ENCODE measurements at places on chromosomes 11 and 22.

DNA sequence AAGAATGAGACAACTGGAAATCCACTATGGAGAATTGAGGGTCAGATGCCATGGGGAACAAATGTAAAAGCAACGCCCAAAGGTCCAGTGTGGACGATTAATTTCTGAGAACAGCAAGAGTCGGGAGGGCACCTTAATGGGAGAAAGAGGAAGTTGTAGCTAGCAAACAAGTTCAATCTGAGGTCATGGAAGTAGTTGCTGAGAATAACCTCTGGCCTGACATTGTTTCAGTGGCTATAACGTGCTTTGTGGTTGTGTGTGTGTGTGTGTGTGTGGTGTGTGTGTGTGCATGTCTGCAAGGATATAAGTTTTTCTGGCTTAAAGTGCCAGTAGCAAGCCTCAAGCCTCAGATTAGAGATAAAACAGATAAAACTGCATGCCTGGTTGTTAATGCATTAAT lies 1630.1 kb upstream of the TENM4 start:
- DNase-seq, result no peak

DNA sequence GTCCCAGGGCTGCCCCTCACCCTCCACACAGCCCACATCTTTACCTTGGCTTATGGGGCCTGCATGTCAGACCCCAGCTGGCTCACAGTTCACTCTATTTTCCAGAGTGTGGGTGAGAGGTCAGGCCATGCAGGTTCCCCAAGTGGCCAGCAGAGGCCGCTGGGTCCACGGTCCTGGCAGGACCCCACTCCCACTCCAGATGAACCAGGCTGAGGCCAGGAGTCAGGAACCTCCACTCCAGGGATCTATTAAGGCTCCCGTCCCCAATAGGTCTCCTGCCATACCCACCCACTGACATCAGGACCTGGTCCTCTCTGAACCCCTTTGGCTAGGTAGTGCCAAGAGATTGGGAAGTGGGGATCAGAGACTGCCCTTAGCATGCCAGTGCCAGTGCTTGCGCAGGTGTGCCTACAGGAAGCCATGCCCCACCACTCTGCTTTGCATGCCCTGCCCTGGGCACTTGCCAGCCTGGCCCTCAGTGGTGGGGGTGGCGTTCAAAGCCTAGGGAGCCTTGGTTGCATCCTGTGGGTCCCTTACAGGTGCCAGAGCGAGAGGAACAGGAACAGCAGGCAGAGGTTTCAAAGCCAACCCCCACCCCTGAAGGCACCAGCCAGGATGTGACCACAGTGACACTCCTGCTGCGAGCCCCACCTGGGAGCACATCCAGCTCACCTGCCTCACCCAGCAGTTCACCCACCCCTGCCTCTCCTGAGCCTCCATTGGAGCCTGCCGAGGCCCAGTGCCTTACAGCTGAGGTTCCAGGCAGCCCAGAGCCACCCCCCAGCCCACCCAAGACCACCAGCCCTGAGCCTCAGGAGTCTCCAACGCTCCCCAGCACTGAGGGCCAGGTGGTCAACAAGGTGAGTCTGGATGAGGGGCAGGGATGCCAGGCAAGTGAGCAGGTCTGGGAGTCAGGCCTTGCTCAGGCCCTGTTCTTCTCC lies 8.3 kb downstream of the SMTN start:
- no peak for DNase-seq

- DNase-seq, result no peak
Observed at GRCh38 chr11:19680829-19681368, 31.7 kb upstream of the NAV2 start.

- no peak for DNase-seq
Observed at GRCh38 chr11:39268176-39268690, 2191.2 kb downstream of the LRRC4C start.

GRCh38 chr22:50218153-50218995 lies 17.6 kb downstream of the SELENOO start:
- peak; percentile 20 for DNase-seq

DNA sequence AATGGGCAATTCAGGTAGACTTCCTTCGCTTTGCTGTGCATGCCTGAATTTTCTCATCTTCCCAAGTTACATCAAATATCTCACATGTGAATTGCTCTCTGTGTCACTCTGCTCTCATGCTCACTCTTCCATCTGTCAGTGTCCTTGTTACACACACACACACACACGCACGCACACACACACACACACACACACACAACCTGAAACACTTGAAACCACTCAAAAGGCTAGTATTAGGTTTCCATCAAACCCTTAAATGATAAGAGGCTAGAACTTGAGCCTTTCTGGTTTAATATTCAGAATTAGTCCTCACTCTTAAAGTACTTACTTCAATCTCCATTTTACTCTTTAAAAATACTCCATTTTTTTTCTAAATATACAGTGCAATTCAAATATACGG lies 282.4 kb downstream of the C11orf87 start:
- DNase-seq, result no peak

GRCh38 chr11:36177836-36178235 lies 111.4 kb downstream of the COMMD9 start:
- no peak for DNase-seq

DNA sequence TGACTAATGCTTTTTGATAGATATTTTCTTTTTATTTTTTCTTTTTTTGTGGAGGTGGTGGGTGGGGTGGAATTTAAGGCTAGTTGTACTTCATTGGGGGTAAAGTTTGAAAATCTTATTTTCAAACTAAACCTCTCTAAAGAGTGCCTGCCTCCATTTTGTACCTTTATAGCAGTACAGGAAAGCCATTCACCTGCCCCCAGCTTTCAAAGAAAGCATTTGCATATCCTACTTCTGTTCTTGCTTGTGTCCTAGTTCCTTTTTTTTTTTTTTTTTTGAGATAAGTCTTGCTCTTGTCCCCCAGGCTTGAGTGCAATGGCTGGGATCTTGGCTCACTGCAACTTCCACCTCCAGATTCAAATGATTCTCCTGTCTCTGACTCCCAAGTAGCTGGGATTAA lies 766.2 kb upstream of the LRRC4C start:
- no peak for DNase-seq

GRCh38 chr11:14320020-14320419 lies 39.0 kb downstream of the RRAS2 start:
- peak; percentile 9 for DNase-seq

DNA sequence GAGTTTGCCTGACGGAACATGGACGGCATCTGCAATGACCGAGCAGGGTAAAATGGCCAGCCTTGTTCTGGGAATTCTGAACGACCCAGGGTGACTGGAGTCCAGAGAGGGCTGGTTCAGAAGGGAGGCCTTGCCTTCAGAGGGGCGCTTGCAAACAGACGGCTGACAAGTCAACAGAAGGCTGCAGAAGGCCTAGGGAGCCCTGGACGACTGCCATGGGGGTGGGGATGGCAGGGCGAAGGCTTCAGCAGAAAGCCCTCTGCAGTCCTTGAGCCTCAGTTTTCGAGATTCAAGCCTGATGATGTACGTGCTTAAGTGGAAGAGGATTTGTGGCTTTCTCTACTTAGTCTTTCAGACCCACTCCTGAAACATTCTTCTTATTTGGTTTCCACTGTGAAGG lies 117.1 kb upstream of the TBCEL start:
- DNase-seq, result no peak

DNA sequence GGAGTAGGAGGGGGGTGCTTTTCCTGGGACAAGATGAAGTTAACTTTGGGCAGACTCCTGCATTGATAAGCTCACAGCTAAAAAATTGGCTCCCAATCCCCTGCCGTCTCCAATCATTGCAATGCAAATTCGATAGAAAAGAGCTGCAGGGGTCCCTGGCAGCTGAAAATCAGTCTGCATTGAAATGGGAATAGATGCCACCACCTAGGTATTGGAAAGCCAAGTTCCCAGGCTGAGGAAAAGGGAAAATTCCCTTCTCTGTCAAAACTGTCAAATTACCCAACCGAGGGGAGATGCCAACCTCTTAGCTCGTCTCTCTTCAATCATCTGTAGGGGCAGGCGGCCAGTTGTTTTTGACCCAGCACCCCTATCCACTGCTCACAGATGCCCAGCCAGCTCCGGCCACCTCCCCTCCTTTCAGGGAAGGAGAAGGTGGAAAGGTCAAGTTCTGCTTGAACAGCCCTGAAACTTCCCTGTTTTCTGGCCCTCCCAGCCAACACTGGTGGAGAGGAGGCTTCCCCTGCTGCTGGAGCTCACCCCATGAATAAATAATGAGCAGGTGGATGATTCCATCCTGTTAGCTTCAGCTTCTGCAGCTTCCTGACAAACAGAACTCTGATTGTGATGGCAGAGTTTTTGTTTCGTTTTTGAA lies 916.3 kb downstream of the TBC1D22A start:
- DNase-seq, result no peak

- DNase-seq, result no peak
Observed at GRCh38 chr11:10779086-10779485, 28.0 kb downstream of the CTR9 start.

- DNase-seq, result no peak
Observed at GRCh38 chr11:26106726-26107125, 225.2 kb upstream of the ANO3 start.

GRCh38 chr11:101574886-101575285 lies 8.9 kb downstream of the TRPC6 start:
- DNase-seq, result no peak

DNA sequence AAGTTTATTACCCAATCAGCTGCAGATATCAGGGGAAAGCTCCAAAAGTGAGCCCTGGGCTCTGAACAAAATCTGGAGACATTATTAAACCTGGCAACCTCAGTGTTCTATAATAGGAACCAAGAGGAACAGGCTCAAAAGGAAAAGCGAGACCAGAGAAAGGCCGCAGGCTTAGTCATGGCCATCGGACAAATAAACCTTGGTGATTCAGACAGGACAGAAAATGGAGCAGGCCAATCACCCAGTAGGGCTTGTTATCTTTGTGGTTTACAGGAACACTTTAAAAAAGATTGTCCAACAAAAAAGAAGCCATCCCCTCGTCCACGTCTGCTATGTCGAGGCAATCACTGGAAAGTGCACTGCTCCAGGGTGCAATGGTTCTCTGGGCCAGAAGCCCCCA lies 7.7 kb upstream of the PANX1 start:
- no peak for DNase-seq

GRCh38 chr22:23500508-23501260 lies 79.4 kb downstream of the IGLL1 start:
- DNase-seq, result no peak

DNA sequence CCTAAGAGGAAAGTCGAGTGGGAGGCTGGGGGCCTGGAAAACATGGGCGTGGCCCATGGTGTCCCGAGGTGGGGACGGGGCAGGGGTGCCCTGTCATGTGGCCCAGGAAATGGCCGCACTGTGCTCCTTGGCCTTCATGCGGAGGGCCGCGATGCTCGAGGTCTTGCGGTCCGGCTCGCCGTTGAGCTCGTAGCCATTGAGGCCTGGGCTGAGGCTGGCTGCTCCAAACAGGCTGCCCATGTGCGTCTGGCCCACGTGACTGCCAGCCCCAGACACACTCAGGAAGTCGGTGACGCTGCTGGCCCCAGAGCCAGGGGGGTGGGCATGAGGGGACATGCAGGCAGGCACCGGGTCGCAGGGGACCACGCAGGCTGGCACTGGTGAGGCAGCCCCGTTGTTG lies 45.2 kb downstream of the ALX4 start:
- no peak for DNase-seq

- DNase-seq, result no peak
Observed at GRCh38 chr11:42773729-42774128, 538.1 kb upstream of the API5 start.

- DNase-seq, result no peak
Observed at GRCh38 chr11:35413598-35413997, 5.8 kb downstream of the SLC1A2 start.

GRCh38 chr11:96218006-96218405 lies 125.0 kb downstream of the MAML2 start:
- no peak for DNase-seq

DNA sequence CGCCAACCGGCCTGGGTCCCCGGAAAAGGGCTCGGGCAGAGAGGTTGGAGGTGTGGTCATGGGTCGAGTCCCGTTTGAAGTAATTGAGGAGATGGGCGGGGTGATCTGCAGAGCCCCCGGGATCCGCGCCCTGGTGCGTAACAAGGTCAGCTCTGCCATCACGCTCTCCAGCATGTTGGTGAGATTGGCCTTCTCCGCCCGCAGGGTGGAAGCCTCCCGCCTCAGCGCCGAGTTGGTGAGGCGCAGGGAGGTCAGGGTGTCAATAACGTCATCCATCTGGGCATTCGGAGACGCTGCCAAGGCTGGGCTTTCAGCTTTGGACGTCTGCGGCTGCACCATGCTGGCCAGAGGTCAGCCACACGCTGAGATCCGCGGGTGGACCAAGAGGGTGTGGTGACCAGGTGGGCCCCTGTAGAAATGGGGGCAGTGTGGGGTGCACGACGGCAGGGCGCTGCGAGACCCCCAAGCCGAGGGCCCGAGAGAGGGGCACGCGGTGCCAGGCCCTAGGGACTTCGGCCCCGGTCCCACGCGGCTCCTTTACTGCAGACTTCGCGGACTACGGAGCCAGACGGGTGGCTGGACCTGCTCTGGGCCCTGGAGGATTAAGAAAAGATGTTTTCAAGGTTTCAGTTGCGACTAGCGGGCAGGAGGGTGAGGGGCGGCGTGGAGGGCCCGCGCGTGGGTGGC lies 672 bp downstream of the RTL6 start:
- DNase-seq, result no peak

DNA sequence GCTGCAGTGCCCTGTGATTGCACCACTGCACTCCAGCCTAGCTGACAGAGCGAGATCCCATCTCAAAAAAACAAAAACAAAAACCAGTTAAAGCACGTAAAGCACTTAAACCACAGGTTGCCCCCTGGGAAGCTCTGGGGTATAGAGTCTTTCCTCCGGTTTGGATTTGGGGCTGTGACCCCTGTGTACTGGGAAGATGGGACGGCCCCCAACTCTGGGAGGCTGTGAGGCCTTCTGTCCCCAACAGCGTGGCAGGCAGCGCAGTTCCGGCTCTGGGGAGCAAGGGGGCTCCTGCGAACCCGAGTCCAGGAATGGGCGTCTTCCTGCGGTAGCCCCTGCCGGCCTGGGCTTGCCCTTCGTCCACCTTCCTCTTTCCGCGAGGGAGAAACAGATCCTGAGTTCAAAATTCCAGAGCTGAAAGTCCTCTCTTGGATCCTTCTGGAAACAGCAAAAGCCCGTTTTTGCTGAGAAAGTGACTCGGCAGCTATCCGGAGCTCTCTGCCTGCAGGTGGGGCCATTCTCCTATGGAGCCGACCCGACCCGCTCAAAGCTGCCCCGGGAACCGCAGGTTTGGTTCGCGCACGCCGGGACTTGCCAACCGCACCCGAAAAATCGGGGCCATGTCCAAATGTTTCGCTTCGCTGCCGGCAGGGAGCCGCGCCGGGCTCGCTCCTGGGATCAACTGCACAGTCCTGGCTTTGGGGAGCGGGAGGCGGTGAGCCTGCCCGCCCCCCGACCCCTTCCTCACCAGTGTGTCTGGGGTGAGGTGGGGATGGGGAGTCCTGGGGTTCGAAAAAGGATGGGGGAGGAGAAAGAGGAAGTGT lies 36.3 kb upstream of the POLA2 start:
- peak; percentile 66 for DNase-seq

DNA sequence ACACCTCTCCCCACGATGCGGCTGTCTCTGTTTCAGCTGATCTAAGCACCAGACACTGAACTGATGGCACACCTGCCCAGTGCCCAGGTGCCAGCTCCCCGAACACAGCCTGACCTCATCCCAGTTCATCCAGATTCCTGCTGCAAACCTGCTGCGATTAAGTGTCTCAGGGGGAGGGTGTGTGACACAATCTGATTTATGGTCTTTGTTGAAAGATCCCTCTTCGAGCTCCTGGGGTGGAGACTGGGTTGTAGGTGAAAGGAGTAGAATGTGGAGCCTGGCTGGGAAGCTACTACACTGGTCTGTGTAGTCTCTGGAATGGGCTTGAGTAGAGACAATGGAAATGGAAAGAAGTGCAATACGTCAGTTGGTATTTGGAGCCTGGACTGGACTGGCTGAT lies 390.3 kb downstream of the SHANK2 start:
- no peak for DNase-seq

Data from CD8-positive, alpha-beta T cell (primary cell).